ENCODE measurements at places on chromosomes 2 and 18. TPM values are rescaled to one million over a fixed set of nuclear protein-coding genes. Genes with fewer than 3 reads are reported as not detected.

- DNase-seq, result no peak
Observed at GRCh38 chr18:68841301-68841700, 43.4 kb downstream of the CCDC102B start.

The FNDC4 gene
- polyA plus RNA-seq, result 6.8 TPM

The HOXD13 gene
- polyA plus RNA-seq, result 0.20 TPM

DNA sequence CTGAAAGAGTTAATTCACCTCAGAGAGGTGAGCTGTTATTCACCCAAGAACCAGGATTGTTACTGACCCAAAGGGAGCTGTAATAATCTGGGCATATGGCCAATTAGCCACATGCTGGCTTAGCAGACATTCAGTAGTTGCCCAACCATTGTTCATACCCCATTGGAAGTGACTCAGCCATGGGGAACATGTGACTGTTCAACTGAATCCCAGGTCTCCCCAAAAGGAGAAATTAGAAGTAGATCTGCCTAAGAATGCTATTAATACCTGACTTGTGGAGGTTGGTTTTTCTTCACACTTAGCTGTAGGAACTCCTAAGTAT, 272.6 kb upstream of the UBE2E3 start:
- no peak for DNase-seq

The DCC gene
- 8.7 TPM for polyA plus RNA-seq

DNA sequence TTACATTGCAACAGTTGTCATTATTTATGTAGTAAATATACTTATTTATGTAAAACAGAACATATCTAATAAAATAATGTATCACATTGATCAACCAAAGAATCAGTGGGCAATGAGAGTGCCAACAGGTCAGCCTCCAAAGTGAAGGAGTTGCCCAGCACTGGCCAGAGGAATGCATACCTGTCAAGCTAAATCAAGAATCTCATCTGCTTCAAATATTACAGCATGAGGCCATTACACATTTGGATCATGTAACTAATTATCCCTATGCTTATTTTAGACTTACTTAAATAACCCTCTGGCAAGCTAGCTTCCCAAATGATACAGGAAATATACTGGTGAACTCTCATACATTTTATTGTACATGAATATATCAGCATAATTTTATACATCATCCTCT, 1211.7 kb upstream of the ACVR2A start:
- DNase-seq, result no peak

DNA sequence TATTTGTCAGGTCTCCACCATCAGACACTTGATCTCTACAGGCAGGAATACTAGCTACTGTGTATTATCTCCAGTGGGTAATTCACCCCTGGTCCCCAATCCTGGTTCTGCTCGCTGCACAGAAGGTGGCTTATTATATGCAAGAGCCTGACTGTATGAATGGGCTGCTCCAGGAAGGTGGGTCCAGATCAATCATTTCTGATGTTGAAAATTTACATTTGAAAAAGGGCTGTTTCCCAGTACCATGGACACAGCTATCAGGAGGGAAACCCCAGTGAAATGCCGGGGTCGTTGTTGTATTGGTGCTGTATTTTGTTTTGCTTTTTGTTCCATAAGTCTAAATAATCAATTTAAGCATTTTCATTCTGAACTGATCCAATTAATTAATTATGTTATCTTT, 367.6 kb downstream of the RND3 start:
- no peak for DNase-seq

All from left kidney (tissue), 8 donors.